ENCODE measurements at places on chromosomes 12 and 14. TPM values are rescaled to one million over a fixed set of nuclear protein-coding genes. Genes with fewer than 3 reads are reported as not detected.
A peak's percentile ranks its signal among the peaks of the same experiment; 100 is the strongest.

DNA sequence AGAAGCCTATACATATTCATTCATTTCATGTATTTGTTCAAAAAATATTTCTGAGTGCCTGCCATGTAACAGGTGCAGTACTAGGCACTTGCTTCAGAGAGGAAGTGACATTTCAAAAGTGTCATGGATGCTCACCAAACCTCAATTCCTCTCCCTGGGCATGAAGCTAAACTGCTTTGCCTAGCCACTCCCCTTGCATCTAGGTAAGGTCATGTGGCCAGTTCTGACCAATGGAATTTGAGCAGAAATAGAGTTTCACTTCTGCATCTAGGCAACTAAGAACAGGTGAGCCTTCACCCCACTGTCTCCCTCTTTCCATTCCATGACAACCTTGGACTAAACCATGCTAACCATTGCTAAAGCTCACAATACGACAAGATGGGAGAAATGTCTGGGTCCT lies 27.6 kb downstream of the TC2N start:
- no peak overlapping the region for H3K4me3 ChIP-seq
- H3K27me3 ChIP-seq = peaks cover 17% of the 10 kb centered on the region
- no peak for DNase-seq
- no peaks in the 10 kb centered on the region for H3K36me3 ChIP-seq
- H3K27ac ChIP-seq = no peak overlapping the region
- H3K4me1 ChIP-seq = no peaks in the 10 kb centered on the region

DNA sequence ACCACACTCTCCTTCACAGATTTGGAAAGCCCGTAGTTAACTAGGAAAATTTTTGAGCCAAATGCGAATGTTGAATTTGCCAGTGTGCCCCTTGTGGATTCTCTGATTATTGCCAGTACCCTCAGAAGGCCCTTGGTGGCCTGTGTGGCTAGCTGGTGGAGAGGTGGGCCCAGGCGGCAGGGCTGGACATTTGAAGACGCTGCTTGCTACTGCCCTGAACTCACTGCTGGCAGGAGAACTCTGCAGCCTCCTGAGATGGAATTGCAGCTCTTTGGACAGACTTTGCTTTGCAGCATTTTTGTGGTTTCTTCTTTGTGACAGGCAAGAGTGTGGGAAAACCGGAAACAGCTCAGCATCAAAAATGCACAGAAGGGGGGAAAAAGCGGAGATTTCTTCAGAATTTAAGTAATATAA lies 97.6 kb downstream of the TGFB3 start:
- H3K27me3 ChIP-seq = no peaks in the 10 kb centered on the region
- H3K27ac ChIP-seq = no peak overlapping the region
- no peak for DNase-seq

DNA sequence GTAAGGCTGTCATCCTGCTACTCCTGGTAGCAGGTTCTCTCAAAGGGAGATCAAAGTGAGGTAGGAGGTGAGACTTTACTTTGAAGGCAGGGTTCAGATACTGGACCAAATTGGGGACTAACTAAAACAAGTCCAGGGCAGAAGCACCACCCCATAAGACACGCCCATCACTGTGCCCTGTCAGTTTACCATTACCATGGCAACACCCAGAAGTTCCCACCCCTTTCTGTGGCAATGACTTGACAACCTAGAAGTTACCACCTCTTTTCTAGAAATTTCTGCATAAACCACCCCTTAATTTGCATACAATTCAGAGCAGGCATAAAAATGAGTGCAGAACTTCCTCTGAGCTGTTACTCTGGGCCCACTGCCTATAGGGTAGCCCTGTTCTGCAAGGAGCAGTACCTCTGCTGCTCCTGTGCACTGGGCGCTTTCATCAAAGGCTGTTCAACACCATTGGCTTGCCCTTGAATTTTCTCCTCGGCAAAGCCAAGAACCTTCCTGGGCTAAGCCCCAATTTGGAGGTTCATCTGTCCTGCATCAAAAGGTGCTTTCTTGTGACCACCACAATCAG lies 64.8 kb upstream of the MAX start:
- no peak overlapping the region for H3K27ac ChIP-seq
- H3K4me3 ChIP-seq = no peak overlapping the region
- H3K36me3 ChIP-seq = no peaks in the 10 kb centered on the region
- no peak for DNase-seq
- peaks cover 11% of the 10 kb centered on the region for H3K4me1 ChIP-seq
- no peaks in the 10 kb centered on the region for H3K27me3 ChIP-seq

DNA sequence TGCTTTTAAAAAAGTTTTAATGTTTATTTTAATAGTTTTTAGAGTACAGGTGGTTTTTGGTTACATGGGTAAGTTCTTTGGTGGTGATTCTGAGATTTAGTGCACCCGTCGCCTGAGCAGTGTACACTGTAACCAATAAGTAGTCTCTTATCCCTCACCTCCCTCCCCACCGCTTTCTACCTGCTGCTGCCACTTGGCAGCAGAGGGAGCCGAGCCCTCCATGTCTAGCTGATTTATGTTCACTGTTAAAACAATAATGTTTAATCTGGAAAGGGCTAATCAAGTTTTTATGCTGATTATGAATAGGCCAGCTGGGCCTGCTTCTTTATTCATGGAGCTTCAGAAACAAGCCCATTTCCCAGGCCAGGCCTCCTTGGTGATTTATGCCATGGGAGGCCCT lies 73.1 kb downstream of the ADCK1 start:
- H3K4me3 ChIP-seq = no peak overlapping the region
- no peaks in the 10 kb centered on the region for H3K36me3 ChIP-seq
- H3K27ac ChIP-seq = no peak overlapping the region
- H3K27me3 ChIP-seq = no peaks in the 10 kb centered on the region
- no peaks in the 10 kb centered on the region for H3K4me1 ChIP-seq

- no peaks in the 10 kb centered on the region for H3K27me3 ChIP-seq
- DNase-seq = no peak
- H3K27ac ChIP-seq = no peak overlapping the region
- H3K36me3 ChIP-seq = no peaks in the 10 kb centered on the region
- no peaks in the 10 kb centered on the region for H3K4me1 ChIP-seq
- no peak overlapping the region for H3K4me3 ChIP-seq
These were observed 362.8 kb upstream of the TMTC1 start for GRCh38 chr12:30146561-30146960.

- peak overlapping the region; percentile 61 for H3K27ac ChIP-seq
- H3K4me1 ChIP-seq = peaks cover 34% of the 10 kb centered on the region
- peaks cover 11% of the 10 kb centered on the region for H3K27me3 ChIP-seq
- peak overlapping the region; percentile 74 for H3K4me3 ChIP-seq
- no peak for DNase-seq
- H3K36me3 ChIP-seq = no peaks in the 10 kb centered on the region
These were observed 870 bp downstream of the BMAL2 start for GRCh38 chr12:27333403-27334009.

- no peak overlapping the region for H3K27ac ChIP-seq
- no peaks in the 10 kb centered on the region for H3K27me3 ChIP-seq
- no peak overlapping the region for H3K4me3 ChIP-seq
- no peaks in the 10 kb centered on the region for H3K4me1 ChIP-seq
- H3K36me3 ChIP-seq = no peaks in the 10 kb centered on the region
These were observed 68.7 kb downstream of the STON2 start for GRCh38 chr14:81331229-81332021.

DNA sequence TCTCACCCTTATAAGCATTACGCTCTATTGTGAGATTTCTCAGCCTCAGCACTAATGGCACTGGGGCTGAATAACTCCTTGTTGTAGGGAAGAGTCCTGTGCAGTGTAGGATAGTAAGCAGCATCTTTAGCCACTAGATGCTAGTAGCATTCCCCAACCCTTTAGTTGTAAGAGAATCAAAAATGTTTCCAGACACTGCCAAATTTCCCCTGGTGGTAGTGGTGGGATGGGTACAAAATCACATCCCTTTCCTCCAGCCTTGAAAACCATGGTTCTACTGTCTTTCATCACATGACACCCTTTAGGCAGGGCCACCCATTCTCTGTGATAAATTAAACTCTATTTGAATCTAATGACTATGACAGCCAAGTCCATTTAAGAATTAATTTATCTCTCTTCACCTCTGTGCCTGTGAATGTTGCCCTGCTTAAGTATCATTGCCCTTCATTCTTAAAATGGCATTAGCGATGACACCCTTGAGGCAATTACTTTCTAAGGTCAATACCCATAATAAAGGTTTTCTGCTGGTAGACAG lies 199.4 kb downstream of the ANO4 start:
- no peak overlapping the region for H3K27ac ChIP-seq
- H3K4me1 ChIP-seq = no peaks in the 10 kb centered on the region
- H3K27me3 ChIP-seq = no peaks in the 10 kb centered on the region
- no peaks in the 10 kb centered on the region for H3K36me3 ChIP-seq

DNA sequence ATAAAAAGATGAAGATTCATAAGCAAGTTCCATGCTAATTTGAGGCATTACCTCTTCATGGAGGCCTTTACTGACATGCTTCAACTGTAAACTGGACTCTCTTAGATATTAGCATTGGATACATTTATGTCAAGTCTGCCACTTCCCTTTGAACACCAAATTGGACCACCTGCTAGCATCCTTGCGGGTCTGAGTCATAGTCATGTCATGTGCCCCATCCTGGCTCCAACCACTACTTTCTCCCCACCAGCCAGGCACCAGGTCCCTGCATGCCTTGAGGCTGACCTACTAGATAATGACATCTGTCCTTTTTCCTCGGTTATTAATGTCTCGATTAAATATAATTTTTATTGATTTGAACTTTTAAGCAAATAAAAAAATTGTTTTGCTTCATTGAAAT lies 32.9 kb upstream of the EEA1 start:
- no peak for DNase-seq
- no peaks in the 10 kb centered on the region for H3K36me3 ChIP-seq
- H3K4me1 ChIP-seq = no peaks in the 10 kb centered on the region
- H3K4me3 ChIP-seq = no peak overlapping the region
- no peaks in the 10 kb centered on the region for H3K27me3 ChIP-seq

- H3K36me3 ChIP-seq = peaks cover 4% of the 10 kb centered on the region
- H3K4me3 ChIP-seq = no peak overlapping the region
- H3K27me3 ChIP-seq = no peaks in the 10 kb centered on the region
- DNase-seq = no peak
These were observed 11.5 kb downstream of the GTF2A1 start for GRCh38 chr14:81209167-81209836.

GRCh38 chr14:93431036-93431670 lies 414 bp downstream of the UNC79 start:
- H3K36me3 ChIP-seq = no peaks in the 10 kb centered on the region
- H3K27ac ChIP-seq = no peak overlapping the region
- no peaks in the 10 kb centered on the region for H3K27me3 ChIP-seq
- peaks cover 15% of the 10 kb centered on the region for H3K4me1 ChIP-seq

GRCh38 chr14:45091710-45092109 lies 7.8 kb downstream of the PRPF39 start:
- peaks cover 9% of the 10 kb centered on the region for H3K36me3 ChIP-seq
- H3K27me3 ChIP-seq = no peaks in the 10 kb centered on the region
- H3K27ac ChIP-seq = no peak overlapping the region
- no peak for DNase-seq
- H3K4me1 ChIP-seq = peaks cover 30% of the 10 kb centered on the region
- H3K4me3 ChIP-seq = no peak overlapping the region

GRCh38 chr14:92587700-92588085 lies 74.1 kb downstream of the RIN3 start:
- H3K4me1 ChIP-seq = peaks cover 48% of the 10 kb centered on the region
- peak overlapping the region; percentile 74 for H3K27ac ChIP-seq
- no peak for DNase-seq
- H3K4me3 ChIP-seq = no peak overlapping the region
- no peaks in the 10 kb centered on the region for H3K36me3 ChIP-seq

DNA sequence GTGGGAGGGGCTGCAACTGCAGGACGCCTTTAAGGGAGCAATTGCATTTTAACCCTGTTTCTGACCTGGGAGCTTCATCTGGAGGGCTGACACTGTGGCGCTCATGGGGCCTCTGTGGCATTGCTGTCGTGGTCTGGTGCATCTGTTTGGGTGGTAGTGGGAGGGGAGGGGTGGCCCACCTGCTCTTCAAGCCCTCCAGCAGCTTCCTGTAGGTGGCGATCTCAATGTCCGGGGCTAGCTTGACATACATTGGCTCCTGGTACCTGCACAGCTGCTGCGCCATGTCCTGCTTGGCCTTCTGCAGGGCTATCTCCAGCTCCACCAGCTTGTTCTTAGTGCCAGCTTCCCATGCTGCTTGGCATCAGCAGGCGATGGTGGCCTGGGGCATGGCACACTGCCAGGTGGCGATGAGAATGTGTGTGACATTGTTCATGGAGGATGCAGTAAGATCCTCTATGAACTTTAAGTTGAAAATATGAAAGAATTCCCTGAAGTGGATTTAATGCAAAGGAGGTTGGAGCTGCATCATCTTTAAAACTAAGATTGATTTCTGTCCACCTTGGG lies 7.7 kb upstream of the KRT82 start:
- no peaks in the 10 kb centered on the region for H3K27me3 ChIP-seq
- no peak overlapping the region for H3K27ac ChIP-seq

DNA sequence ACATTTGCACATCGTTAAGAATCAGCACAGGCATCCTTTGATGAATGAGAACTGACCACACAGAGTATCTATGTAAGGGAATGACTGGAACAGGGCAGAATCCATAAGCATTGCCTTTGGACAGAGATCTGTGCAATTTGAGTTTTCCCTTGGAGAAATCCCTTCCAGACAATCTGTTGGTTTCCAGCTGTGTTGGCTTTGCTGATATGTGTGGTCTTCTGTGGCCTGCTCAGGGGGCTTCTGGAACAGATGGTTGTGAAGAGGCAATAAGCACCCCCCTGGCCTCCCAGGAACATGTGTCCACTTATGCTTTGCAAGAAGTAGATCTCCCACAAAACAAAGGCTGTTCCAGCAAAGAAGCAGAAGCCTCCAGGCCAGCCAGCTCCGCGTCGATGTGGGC lies 111.4 kb upstream of the TMEM132C start:
- no peaks in the 10 kb centered on the region for H3K36me3 ChIP-seq
- H3K4me1 ChIP-seq = no peaks in the 10 kb centered on the region
- H3K27me3 ChIP-seq = no peaks in the 10 kb centered on the region
- H3K4me3 ChIP-seq = no peak overlapping the region

GRCh38 chr12:55226523-55226922 lies 5.7 kb downstream of the OR10A7 start:
- no peak overlapping the region for H3K27ac ChIP-seq
- no peaks in the 10 kb centered on the region for H3K36me3 ChIP-seq
- no peaks in the 10 kb centered on the region for H3K27me3 ChIP-seq

DNA sequence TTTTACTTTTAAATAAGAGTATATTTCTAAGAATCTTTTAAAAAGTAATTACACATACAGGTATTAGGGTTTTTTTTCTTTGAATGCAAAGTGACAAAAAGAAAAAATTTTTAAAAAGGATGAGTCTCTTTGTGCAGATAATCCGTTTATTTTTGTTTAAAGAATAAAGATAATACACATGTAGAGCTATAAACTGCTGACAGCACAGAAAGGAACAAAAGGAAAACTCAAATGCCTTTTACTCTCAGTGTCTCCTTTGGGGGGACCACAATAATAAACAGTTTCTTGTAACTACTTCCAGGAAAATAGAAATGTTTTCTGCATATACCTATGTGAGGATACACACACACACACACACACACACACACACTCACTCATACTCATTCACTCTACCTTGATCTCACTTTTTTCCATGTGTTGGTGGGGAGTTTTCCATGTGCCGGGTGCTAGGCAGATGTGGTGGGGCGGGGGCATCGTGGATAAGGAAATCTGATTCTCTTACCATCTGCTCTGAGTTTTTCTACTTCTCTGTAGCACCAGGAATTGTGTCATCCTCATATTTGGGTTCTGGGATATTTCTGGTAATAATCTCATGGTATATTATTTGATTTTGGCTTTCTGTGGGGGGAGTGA lies 58.1 kb downstream of the KCTD10 start:
- DNase-seq = no peak
- no peaks in the 10 kb centered on the region for H3K27me3 ChIP-seq
- H3K27ac ChIP-seq = no peak overlapping the region
- no peaks in the 10 kb centered on the region for H3K36me3 ChIP-seq
- H3K4me1 ChIP-seq = no peaks in the 10 kb centered on the region

TOMM20L gene
- total RNA-seq = not detected

DHH gene
- total RNA-seq = 0.66 TPM

GARIN6 gene
- total RNA-seq = not detected

FLVCR2 gene
- total RNA-seq = 2.5 TPM

VASH1 gene
- total RNA-seq = 5.6 TPM

PRB2 gene
- not detected for total RNA-seq

TNFAIP2 gene
- 104 TPM for total RNA-seq

Data from esophagus muscularis mucosa (tissue), 4 donors.